Activated T-cell treated with anti-CD3 and anti-CD28 coated beads for 48 hours (primary cell): ENCODE measurements at places on chromosomes 5 and 9.

DNA sequence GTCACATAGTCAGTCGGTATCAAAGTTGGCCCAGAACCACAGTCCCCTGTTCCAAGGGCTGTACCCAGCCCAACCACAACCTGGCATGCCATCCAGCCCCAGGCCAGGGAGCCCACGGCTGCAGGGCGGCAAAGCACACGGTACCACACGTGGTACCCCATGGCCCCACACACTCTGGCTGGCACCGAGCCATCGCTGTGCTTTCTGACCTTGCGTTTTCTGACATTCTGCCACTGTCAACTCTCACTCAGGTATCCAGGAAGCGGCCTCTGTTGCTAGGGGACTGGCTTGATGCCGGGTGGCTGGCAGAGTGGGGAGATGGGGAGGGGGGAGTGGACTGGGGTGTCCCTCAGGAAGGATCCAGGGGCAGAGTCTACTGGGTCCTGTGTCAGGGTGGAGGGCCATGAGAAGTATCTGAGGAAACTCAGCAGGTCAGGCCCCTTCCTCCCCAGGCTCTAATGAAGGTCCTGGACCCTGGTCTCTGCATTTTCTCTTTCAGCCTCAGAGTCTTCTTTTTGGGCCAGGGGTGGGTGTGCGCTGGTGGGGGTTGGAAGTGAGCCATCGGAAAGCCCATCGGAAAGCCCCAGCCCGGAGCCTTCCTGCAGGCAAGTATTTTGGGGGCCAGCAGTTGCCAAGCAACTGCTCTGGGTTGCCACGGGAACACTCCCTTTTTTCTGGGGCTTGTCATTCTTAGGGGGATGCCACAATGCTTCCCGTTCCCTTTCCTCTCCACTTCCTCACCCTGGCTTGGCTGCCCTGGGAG, 21.0 kb upstream of the RALGDS start:
- no peak for DNase-seq

DNA sequence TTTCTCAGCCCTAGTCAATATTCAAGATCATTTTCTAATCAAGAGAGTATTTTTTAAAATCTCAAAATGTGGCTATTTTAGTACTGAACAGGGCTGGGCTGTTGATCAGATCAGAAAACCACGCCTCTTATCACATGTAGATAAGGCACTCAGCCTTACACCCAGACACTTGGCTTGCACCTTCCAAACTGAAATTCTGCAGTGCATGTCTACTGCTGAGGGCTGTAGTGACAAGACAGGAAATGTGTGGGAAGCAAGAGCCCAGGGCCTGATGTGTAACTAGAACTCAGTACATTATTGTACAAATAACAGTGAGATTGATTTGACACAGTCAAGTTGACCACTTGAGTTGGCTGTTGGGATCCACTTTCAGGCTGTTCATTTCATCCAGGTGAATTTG, 48.6 kb downstream of the UBE2QL1 start:
- no peak for DNase-seq

- DNase-seq: no peak
Measured at GRCh38 chr5:14594378-14595074, 12.9 kb downstream of the OTULINL start.

GRCh38 chr5:138725818-138726416, 27.3 kb upstream of the CTNNA1 start:
- DNase-seq: no peak

GRCh38 chr9:115132648-115133047, 14.7 kb upstream of the TNC start:
- DNase-seq: no peak

- DNase-seq: no peak
Measured at GRCh38 chr5:58108511-58108910, 351.4 kb downstream of the PLK2 start.

GRCh38 chr5:9782826-9783560, 152.8 kb upstream of the TAS2R1 start:
- no peak for DNase-seq

- no peak for DNase-seq
Measured at GRCh38 chr9:99490729-99491128, 268.6 kb downstream of the SEC61B start.

DNA sequence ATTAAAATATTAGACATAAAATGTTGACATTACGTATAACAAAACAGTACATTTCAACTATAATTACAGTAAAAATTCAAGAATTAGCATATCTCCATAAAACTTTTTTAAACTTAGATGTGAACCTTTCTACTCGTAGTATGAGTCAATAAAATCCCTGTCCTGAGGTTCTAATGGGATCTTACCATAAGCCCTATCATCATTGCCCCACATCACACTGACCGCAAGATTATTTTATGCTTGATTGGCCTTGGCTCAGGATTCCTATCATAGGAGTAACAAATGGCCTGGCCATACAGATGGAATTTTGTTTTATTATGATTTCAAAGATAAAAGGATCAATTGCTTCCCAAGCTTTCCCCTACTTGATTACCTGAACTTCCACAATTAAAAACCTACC, 238.3 kb downstream of the MEF2C start:
- DNase-seq: no peak

- DNase-seq: no peak
Measured at GRCh38 chr5:96826071-96826470, 18.3 kb upstream of the ERAP1 start.

DNA sequence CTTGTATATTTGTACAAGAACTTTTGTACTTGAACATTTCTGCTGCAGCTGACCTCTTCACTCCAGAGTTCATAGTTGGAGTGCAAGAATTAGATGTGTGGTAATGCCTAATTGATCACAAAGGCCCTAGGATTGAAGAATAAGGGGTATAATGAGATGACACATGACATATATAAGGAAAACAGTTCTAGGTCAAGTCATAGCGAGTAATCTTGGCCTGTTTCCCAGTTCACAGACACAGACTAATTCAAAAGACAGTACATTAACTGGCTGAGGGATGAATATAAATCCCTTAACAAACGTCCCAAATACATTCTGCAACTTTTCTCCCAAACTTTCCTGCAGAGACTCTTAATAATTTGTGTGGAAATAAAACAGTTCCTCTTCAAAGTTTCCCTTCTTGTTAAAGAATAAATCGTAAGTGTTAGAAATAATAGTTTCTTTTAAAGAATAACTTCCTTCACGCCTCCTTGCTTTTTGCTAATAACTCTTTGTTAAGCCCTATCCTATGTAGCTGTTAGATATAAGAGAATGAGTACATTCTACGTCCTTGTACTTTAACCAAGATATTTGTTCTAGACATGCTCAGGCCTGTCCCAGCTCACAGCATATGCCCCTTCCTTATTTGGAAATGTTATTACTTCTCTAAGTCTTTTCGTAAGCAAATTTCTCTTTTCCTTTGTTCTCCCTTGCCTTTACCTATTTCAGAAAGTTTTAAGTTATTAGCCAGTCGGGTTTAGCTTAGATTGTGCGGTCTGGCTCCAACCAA, 556.4 kb upstream of the CTNND2 start:
- DNase-seq: no peak

DNA sequence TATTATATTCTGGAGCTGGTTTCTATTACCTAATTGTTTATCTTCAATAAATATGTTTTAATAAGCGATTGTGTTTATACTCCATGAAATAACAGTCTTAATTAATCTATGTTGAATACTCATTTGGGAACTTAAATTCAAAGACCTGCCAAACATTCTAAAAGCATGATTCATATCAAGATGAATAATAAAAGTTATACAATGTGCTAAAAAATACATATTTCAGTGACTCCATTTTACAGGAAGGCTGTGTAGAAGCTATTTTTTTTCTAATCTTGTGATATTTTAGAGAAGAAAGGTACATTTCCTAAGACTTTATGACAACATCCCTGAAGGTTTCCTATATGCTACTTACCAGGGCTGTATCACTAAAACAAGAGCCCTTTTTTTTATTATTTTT, 417.9 kb downstream of the NFIB start:
- DNase-seq: no peak

GRCh38 chr9:121289026-121289771, 21.2 kb downstream of the GSN start:
- no peak for DNase-seq

- no peak for DNase-seq
Measured at GRCh38 chr9:110714314-110714713, 45.7 kb downstream of the MUSK start.

DNA sequence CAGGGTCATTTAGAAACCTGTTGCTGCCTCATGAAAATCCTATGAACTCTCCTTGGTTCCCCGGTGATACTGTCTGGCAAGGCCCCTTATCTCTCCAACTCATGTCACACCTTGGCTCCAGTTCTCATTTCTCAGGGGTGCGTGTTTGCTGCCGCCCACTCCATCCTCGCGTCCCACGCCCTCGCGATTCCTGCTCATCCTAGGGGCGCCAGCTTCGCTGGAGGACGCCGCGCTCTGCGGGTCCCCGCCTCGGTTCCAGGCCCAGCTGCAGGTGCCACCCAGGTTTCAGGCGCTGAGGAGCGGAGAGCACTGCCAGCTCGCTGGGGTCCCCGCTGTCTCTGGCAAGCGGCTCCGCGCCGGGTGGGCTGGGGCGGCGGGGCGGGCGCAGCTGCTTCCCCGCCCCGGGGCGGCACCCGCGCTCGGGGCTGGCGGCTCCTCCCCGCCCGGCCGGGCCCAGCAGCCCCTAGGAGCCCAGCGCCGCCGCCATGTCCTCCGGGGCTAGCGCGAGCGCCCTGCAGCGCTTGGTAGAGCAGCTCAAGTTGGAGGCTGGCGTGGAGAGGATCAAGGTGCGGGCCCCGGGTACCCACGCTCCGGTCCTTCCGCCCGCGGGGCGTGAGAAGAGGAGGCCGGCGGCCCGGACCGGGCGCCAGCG, at the start of gene GNG10:
Gene GNG10 (plus strand): TSS at position 456 of the 652 bp plus-strand sequence. CDS start 30 bp downstream, at position 486.
- DNase-seq: peak; percentile 72

DNA sequence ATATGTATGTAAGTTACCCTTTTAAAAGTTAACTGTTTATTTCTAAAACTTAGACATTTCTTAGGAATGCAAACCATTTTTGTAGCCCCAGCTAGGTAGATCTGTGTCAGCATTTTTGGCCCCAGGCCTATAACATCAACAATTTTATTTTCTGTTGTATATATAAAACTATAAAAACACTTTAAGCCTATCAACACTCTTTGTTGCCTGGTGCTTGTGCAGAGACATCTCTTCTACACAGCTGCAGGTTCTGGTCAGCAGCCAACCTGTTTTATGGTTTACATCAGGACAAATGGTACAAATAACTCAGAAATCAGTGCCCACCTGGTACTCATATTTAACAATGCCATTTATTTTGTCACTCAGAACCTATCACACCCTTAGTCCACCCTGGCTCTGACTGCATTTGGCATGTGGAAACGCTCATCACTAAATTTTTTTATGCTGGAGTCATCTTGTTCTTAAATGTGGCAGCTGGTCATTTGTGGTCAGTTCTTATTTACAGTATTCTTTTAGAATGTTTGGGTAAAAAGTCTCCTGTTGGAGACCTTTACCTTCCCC, 173.4 kb downstream of the DNAH5 start:
- no peak for DNase-seq

DNA sequence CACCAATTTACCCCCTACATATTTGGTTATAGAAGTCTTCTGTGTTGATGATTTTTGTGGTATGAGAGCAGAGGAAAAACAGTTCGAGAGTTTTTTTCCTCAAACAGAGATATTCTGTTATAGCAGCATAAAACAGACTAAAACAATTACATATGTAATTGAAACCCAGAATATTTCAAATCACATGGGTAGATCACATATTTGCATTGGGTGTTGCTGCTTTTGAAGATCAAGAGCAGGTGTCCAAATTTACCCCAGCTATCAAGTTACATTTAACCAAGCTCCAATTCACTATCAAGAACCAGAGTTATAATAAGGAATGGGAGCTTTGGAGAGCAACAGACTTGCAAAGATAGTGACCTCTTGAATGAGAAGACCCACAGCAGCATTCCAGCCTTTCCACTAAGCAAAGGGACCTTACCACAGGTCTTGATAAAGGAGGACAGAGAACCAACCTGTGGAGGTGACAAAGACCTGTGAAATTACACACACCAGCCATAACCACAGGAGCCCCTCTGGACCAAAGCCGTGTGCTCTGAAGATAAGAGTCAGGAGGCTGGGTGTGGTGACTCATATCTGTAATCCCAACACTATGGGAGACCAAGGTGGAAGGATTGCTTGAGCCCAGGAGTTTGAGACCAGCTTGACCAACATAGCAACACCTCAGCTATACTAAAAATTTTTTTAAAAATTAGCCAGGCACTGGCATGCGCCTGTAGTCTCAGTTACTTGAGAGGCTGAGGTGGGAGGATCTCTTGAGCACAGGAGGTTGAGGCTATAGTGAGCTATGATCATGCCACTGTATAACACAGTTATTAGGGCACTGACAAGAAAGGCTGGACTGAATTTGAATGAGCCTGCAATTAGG, 4.0 kb upstream of the CCL28 start:
- no peak for DNase-seq

DNA sequence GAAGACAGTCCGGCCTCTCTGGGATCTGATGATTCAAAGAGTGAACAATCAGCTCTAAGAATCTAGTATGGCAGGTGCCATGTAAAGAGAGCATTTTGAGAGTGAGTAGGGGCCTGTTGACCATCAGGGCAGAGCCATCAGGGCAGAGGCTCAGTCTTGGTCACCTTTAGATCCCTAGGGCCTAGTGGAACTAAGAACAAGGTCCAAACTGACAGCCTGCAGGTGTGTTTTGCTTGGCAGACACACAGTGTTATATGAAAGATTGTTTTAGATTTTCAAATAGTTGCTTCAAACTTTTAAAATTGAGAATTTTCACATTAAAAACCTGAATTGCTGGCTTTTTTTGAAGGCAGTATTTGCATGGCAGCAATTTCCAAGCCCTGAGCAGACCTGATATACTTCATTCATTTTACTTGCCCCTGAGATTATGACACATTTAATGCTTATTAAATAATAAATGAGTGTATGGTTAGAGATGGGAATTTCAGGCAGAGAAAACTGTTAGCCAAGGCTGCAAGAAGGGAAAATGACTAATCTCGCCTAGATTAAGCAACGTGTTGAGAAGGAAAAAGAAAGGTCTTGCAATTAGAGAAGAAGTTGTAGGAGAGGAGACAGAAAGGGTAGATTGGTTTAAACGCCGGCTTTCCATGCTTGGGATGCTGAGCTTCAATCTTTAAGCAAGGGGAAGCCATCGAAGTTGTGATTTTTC, 279.6 kb downstream of the ARRDC3 start:
- DNase-seq: no peak
